ENCODE measurements at places on chromosomes 11 and 22. TPM values are rescaled to one million over a fixed set of nuclear protein-coding genes. Genes with fewer than 3 reads are reported as not detected.

RFPL2 gene
- 0.07 TPM for polyA plus RNA-seq

SCN2B gene
- not detected for polyA plus RNA-seq

LTBP3 gene
- polyA plus RNA-seq, result 8.8 TPM

MAP6 gene
- polyA plus RNA-seq, result 0.22 TPM

OR8D2 gene
- polyA plus RNA-seq, result not detected

RNF215 gene
- 0.71 TPM for polyA plus RNA-seq

DNA sequence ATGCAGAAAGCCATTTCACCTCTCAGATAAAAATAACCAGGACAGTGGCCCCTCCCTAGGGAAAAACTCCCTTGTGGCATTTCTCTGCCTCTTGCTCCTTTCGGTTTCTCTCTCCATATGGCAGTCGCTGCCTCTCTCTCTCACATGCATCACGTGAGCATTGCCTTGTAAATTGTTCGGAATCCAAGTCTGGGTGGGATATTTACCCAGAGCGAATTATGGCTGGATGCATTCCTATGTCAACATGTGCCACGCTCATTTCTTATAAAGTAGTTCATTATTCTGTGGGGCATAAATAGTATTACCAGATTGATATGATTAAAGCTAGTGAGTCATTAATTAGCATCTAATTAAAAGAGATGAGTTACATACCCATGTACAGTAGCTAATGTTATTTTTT, 392.9 kb downstream of the INSC start:
- DNase-seq, result no peak

GRCh38 chr11:128476049-128476448, 111.3 kb downstream of the ETS1 start:
- no peak for DNase-seq

- DNase-seq, result no peak
These were observed 5.9 kb downstream of the WT1 start for GRCh38 chr11:32429477-32429876.

- no peak for DNase-seq
These were observed 3.4 kb downstream of the ROBO3 start for GRCh38 chr11:124868331-124869274.

DNA sequence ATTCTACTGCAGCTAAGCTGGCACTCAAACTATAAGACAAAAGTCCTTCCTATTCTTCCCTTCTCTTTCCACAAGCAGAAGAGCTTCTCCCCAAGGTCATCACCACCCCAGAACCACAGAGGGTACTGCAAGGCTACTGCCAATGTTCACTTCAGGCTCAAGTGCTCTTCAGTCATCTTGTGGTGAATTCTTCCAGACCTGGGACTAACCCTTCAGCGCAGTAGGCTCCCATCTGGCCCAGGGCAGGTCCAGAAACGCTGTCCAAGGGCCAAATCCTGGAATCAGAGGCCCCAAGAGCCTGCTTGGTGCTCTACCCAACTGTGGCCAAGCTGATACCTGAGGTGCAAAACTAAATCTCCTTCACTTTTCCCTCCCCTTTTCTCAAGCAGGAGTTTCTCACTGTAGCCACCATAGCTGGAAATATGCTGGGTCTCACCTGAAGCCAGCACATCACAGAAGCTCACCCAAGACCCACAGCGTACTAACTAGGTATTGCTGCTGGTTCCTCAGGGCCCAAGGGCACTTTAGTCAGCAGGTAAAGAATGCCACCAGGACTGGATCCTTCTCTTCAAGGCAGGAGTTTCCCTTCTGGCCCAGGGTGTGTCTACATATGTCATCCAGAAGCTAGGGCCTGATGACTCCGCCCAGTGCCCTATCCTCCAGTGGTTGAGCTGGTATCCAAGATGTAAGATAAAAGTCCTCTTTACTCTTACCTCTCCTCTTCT, 27.8 kb downstream of the FCHSD2 start:
- no peak for DNase-seq

DNA sequence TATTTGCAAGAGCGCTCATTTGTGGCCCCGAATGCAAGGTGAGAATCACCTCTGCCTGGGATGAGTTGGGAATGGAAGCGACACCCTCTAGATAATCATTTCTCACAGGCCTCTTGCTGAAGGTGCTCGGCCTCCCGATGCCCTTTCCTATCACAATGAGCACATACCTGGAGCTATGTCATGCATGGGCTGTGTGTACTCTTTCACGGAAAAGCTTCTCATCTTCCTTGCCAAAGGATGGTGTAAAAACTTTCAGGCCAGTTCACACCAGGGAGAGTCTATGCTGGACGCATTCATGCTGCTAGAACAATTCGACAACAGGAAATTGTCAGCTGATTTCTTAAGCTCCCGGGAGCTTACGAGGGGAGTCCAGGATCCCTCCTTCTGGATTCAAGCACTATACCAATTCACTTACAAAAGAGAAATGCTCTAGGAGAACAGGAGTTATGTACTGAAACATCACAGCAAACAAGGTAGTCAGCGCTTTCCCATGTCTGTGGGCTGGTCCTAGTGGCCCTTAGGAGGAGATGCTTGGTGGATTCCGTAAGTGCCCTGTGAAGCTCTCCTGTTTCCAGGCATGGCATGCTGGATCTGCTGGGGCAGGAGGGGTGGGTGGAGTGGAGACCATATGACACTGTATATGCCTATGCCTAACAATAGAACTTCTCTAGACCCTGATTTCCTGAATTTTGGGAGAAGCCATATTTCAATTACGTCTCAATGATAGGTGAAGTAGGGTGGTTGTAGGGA, 53.1 kb upstream of the B3GAT1 start:
- DNase-seq, result no peak

DNA sequence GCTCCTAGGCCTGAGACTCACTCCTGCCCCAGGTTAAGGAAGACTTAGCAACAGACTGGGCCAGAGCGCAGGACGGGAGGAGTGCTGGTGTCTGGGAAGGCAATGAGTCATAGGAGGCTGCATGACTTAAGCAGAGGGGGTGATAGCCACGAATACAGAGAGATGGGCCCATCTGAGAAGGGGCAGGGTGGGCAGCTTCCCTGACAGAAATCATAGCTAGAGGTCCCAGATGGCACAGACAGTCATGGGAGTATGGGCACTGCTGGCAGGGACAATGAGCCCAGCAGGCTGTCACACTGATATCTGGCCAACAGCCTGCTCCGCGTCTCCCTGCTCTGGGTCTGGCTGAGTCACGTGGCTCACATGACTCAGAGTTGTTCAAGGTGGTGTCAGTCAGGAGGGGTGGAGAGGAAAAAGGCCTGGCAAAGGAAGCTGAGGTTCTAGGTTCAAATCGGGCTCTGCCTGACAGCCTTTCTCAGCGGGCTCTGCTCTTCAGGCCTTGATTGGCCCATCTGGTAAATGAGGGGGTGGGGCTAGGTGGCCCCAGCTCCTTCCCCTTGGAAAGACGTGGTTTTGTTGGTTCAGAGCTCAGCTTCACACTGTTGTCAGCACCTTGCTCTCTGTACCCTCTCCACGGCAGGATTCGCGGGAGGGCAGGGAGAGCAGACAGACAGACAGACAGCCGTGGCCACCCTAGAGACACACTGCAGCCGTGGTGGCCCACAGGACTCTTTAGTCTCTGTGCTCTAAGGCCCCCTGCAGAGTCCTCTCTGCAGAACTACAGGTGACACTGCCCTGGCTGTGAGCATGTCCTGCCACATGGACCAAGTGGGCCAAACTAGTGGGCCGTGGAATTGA, 47.8 kb downstream of the DBX1 start:
- DNase-seq, result no peak

DNA sequence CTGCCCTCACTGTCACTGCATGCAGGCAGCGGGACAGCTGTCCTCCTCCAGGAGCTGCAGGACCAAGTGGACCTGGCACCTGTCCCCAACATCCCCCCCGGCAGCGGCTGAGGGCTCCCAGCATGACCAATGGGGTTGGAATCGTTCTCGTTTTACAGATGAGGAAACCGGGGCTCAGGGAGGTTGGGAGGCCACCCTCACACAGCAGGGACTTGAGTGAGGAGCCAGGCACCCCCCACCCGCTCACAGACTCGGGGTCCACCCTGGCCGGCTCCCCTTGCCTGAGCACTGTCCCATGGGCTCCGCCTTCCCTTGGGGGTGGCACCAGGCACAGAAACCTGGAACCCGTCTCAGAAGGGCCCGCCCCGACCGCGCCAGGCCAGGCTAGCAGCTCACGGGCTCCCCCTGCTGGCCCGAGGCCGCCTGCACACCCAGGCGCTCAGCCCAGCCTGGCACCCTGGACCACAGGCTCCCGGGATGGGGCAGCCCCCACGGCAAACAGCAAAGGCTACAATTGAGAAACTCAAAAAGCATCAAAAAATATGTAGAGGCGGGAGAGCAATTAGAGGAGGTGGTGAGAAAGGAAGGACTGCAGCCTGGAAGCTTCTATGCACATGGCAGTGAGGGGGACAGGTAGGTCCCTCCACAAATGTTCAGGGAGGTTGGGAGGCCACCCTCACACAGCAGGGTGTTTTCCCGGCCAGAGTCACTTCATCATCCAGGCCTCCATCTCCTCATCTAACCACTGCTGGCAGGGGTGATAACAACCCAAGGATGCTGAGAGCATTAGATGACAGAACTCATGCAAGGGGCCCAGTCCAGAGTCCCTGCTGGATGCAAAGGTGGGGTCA, 12.8 kb downstream of the MACROD1 start:
- DNase-seq, result peak; percentile 82

- DNase-seq, result peak; percentile 46
These were observed 1.1 kb upstream of the PPFIBP2 start for GRCh38 chr11:7512525-7513233.
